HCEC 1CT (cell line): ENCODE measurements at places on chromosomes 6 and 20.
A peak's percentile ranks its signal among the peaks of the same experiment; 100 is the strongest.

DNA sequence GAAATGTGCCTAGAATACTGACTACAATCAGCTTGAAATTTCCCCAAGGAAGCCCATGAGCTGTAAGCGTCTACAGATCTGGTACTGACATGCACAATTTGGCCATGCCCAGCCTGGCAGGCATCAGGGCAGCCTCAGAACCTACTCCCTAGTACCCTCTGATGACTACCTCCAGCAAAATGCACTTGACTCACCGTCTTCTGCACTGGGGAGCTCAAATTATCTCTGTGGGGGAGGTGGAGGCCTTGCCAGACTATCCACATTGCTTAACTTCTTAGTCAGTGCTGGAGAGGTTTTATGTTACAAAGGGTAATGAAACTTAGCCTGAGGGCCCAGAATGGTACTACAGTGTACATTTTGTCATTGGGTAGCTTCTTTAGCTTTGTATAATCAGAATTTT is 126.0 kb upstream of the ADGRF1 start:
- peak; percentile 96 for DNase-seq

DNA sequence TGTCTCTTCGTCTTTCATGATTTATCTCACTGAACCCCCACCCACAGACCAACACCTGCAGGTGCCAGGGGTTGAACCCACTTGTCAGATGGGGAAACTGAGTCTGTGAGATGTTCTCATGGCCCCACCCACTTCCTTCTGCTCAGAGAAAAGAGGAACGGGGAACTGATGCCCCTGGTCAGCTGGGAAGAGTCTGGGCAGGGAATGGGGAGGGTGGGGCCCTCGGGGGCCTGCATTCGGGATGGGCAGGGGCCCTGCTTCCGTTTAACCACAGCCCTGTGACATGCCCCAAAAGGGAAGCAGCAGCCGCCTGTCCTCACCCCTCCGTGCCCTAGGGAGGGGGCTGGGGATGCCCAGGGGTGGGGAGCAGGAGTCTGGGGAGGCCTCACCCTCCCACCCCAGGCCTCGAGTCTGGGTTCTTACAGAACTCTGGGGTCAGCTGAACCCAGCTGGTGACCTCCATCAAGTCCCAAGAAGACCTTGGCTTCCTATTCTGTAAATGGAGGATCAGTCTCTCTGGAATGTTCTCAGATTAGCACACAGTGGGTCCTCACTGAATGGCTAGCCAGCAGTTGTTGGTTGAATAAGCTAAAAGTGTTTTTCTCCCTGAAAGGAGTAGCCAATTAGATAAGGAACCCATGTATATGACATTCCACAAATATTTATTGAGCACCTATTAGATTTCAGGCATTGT is 81.5 kb downstream of the CEBPB start:
- DNase-seq = no peak

GRCh38 chr20:56299362-56299761 is 50.8 kb downstream of the MC3R start:
- DNase-seq = no peak

DNA sequence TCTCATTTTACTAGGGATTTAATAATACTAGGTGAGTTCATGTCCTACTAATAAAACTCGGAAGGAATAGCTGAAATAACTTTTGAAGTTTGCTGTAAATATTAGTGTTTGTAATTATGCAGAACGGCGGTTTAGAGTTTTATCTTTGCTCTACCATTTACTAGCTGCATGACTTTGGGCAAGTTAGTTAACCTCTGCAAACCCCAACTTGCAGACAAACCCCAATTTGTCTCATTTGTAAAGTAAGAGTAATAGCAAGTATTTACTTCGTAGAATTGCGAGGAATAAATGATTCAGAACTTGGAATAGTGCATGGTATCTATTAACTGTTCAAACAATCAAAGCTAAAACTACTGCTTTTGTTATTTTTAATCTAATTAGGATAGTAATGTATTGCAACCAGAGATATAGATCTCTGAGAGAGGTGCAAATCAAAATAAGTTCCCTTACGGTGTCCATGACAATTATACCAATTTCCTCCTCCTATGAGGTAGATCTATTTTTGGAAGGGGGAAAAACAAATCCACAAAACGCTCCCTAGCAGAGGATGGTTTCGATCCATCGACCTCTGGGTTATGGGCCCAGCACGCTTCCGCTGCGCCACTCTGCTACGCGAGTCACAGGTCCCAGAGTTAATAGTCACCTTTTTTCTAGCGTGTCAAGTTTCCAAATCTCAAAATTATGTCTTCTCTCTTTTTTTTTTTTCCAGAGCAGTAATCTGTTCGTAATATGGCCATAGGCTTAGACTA is 35.1 kb upstream of the BTN3A2 start:
- DNase-seq = peak; percentile 49

GRCh38 chr20:37310951-37311350 is 21.5 kb downstream of the MANBAL start:
- DNase-seq = no peak

- no peak for DNase-seq
Measured at GRCh38 chr6:107314531-107314939, 144.8 kb downstream of the PDSS2 start.

GRCh38 chr6:92790381-92790780 is 629.0 kb downstream of the EPHA7 start:
- DNase-seq = no peak

GRCh38 chr20:57667924-57668782 is 41.7 kb downstream of the PMEPA1 start:
- no peak for DNase-seq

DNA sequence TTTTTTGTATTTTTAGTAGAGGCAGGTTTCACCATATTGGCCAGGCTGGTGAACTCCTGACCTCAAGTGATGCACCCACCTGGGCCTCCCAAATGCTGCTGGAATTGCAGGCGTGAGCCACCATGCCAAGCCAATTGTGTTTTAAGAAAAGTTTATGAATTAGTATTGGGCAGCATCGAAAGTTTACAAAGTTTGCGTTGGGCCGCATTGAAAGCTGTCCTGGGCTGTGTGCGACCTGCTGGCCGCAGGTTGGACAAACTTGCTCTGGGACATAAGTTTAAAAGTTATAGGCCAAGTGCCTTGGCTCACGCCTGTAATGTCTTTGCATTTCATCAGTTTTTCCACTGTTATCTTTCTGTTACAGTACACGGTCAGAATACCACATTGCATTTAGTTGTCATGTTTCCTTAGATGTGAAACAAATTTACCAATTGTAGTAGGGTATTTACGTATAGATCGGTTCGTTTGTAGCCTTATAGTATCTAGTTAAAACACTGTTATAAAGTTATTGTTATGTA is 39.5 kb downstream of the ASXL1 start:
- DNase-seq = no peak

DNA sequence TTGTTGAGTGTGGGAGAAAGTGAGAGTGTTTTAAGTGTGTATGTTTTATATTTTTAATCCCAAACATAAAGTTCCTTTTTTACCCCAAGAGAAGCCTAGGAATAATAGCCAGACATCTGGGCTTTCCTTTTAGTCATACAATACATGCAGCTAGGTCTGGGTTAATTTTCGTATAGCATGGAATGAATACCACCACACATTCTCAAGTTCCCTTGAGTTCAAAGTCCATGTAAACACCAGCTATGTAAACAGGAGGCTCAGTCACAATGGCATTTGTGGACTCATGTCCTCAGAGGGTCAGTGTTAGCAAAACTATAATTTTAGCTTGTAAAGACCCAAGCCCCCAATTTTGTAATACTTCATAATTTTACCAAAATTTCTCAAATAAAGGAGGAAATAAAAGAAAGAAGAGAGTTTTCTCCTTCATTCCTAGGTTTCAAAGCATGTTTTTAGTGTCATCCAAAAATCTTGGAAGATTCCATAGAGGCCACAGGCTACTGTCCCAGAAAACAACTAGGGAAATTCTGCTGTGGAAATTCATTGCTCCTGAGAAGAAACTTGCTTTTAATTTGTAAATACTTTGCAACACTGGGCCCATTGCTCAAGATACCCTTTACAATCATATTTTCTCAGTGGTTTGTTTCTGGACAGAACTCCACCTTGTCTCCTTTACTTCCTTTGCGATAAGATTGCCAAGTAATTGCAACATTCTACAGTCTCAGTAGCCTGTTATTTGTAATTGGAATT is 671.2 kb downstream of the COL12A1 start:
- DNase-seq = peak; percentile 84

- no peak for DNase-seq
Measured at GRCh38 chr6:43186706-43187105, 4.7 kb downstream of the CUL9 start.

DNA sequence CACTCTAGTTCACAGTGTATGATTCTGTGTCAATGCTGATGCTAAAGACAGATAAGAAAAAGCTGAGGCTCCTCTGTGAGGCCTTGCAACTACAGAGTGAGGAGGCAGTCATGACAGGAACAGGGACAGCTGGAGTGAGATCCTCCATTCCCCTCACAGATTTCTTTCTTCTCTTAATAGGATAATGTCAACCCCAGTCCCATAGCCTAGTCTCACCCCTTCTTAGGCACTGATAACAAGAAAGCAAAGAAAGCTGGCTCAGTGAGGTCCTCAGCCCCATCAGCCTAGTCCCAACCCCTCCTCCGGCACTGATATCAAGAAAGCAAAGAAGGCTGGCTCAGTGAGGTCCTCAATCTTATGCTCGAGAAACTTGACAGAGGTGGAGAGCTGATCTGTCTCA is 2.1 kb upstream of the PTCHD4 start:
- DNase-seq = no peak

DNA sequence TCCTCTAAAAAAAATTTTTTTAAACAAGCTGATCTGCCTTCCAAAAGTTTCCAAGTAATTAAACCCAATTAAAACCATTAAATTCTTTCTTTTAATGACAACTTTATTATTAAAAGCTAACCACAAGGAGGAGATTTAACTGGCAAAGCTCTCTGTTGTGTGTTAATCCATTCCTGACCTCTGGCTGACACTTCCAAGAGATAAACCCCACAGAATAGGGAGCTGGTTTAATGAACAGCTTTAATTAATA is 230.8 kb downstream of the EYA2 start:
- no peak for DNase-seq
